Thyroid gland (tissue), 4 donors: ENCODE measurements at places on chromosomes 3 and 15. TPM values are rescaled to one million over a fixed set of nuclear protein-coding genes. Genes with fewer than 3 reads are reported as not detected.

The TPRG1 gene
- total RNA-seq, result 2.0 TPM

The LAMB2 gene
- total RNA-seq, result 548 TPM

The GPR27 gene
- 2.3 TPM for total RNA-seq

The EHHADH gene
- total RNA-seq, result 23.7 TPM

The PLXND1 gene
- total RNA-seq, result 55.2 TPM
